ENCODE measurements at places on chromosomes 1 and 21.

GRCh38 chr21:38821248-38821647, 15.5 kb downstream of the ETS2 start:
- DNase-seq, result no peak

DNA sequence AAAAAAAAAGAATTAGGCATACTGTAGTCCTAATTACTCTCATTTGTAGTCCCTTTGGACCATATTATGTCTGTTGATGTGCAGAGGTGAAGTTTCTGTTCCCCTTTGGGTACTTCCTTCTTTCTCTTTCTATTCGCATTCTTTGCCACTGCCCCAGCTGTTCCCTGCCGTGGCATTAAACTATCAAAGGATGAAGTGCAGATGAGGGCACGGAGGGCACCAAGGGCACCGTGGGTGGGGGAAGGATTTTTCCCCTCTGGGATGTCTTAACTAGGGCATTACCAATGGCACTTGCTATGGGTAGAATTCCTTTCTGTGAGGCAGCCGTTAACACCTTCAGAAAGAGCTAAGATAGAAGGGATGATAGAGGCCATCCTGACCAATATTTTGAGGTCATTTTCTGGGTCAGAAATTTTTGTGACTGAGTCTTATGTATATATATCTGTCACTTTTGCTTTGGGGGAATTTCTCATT, 4.9 kb upstream of the MAPKAPK2 start:
- no peak for DNase-seq

DNA sequence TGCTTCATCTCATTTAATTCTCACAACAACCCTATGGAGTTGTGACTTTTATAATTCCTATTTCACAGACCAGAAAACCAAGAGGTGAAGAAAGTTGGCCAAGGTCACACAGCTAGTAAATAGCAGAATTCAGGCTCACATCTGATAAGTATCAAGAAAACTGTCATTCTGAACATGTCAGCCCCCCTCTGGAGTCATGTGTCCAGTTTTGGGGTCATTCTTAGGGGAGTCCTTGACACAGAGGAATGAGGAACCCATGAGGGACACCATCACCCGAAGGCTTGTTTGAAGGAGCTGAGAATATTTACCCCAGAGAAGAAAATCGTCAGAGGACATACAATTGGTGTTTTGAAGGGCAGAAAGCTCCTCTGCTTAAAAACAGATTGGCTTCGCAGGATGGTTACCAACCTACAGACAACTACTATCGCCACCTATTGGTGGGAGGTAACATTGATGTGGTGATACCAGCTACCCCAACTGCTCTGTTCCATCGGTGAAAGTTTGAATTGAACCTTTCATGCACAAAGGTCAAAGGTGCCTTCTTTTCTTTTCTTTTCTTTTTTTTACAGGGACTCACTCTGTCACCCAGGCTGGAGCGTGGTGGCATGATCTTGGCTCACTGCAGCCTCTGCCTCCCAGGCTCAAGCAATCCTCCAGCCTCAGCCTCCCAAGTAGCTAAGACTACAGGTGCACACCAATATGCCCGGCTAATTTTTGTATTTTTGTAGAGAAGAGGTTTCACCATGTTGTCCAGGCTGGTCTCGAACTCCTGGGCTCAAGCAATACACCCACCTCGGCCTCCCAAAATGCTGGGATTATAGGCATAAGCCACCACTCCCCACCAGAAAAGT, 31.3 kb downstream of the NCMAP start:
- peak; percentile 11 for DNase-seq

GRCh38 chr1:245663841-245664240, 509.1 kb downstream of the KIF26B start:
- DNase-seq, result no peak

DNA sequence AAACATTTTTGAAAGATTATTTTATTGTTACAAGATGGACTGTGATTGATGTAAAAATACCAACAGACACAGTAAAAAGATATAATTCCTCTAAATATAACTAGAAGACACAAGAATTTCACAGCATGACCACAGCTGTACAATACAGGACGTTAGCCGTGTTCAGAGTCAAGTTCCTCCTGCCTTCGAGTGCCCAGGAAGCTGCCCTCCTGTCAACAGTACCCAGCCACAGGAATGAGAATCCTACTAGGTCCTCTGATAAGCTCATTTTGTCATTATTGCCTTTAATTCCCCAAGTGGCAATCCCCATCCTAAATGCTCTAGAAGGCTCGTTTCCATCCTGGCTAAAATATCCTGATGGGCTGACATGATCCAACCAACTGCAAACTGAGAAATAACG, 16.4 kb upstream of the CAPN2 start:
- DNase-seq, result no peak

DNA sequence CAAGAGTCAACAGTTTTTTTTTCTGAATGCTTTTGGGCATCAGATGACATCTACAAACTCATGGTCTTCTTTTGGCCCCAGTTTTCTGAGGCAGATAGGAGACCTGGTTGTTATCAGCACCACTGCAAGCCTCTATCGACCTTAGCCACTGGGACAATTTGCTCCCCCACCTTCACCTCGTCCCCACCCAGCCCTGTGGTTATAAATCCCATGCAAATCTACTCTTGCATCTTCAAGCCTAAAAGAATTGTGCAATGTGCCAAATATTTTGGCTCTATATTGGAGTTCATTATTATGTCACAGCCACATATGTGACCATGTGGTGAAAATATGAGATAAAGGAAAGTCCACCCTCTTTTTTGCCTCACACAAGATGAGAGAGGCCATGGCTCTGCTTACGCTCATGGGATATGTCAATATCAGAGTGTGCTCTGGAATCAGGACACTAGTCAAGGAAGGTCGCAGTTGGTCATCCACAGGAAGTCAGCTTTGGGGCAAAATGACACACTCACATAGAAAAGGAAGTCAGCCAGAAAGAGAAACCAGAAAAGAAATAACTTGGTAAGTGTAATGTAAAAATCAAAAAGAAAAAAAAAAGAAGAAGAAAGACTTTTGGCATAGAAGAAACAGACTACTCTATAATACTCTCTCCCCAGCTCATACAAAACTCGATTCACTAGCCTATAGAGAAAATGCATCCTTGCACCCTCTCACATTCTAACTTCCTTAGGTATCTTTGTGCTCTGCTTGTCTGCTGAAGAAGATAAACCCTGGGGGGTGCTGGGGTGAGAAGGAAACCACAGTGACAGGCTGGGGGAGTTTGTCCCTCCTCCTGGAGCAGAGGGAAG, 21.2 kb downstream of the SLC30A10 start:
- no peak for DNase-seq

DNA sequence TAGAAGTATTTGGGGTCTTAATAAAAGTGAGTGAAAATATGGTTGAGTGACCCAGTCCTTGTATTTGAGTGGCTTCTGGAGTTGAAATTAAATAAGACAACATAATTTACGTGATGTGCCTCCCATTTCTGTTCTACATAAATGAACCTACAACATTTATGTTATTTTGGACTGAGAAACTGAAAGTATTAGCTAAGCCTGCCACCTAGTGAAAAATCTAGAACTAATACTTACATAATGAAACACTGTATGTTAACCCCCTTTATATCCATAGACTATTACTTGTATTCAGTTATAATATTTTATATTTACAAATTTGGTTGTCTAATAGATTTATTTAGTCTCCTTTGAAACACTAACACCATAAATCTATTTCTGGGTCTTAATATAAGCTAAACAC, 298.9 kb downstream of the KCNT2 start:
- peak; percentile 9 for DNase-seq

DNA sequence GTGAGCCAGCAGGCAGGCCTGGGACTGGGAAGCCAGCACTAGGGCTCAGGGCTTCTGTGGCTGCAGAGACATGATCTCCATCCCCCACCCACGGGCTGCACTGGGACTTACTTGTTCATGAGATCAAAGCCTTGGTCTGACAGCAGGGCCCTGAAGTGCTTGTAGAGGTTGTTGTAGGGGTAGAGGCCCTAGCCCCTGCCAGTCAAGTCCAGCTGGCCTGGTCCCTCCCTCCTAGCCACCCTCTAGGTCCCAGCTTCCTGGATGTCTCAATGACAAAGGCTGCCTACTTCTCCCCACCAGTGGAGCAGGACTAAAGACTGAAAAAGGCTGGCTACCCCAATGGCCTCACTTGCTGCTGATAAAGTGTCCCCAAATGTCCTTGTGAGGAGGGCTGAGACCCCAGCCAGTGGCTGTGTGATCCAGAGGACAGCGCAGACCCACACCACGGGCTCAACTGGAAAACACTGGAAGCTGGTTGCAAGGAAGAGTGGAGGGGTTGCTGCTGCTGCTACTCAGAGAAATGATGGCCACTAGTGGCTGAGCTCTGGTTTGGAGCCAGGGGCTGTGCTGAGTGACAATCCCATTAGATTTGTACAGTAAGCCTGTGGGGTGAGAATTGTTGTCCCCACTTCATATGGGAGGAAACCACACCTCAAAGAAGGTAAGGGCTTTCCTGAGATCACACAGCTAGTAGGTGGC, 1.4 kb downstream of the HTR1D start:
- DNase-seq, result no peak

DNA sequence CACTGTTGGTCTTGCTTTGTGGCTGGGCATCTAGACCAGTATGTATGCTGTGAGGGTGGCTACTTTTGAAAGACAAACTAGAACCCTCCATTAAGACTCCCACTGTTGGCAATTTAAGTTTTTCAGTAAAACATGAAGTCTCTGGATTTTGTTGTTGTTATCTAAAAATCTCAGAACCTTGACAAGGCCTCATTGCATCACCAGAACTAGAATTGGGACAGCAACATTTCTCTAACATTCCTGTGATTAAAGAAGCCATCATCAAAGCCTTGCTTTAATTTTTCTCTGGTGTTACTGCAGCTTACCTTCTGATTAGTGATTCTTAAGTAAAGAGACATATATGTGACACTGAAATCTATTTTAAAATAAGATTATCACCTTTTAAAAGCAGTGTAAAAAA, 4.5 kb downstream of the TRIM67 start:
- no peak for DNase-seq

- DNase-seq, result peak; percentile 91
Measured at GRCh38 chr1:91830242-91831131, 55.5 kb downstream of the TGFBR3 start.

DNA sequence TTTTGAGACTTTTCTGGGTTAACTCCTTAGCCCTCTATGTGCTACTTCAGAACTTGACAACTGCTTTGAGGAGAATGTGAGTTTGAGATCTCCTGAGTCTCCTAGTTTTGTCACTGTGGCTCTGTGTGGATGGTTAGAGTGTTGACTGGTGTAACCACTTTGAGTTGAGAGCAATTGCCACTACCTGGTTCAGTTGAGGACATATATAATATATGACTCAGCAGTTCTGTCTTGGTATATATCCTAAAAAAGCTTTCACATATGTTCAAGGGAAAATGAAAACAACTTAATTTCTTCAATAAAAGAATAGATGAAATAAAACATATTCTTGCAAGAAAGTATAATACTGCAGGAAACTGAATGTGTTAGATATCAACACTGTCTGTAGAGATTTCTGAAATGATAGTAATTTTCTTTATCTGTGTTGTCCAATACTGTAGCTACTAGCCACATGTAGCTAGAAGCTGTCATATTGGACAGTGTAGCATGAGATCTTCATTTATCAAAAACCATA, 96.7 kb upstream of the QSOX1 start:
- DNase-seq, result peak; percentile 6

DNA sequence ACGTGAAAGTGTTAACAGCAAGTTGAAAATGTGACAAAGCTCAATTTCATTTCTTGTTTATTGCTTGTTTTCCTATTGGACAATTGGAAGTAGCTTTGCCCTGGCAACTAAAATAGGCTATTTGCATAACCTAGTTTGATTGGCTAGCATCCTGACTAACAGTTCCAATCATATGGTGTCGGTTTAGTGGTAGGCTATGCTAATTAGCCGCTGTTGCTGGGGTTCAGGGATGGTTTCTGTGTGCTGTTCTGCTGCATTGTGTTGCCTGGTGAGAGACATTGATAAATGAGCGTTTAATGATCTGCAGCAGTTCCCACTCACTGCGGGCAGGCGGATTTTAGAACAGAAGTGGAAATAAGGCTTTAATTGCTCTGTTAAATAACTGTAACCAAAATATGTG, 68.5 kb downstream of the DYRK1A start:
- DNase-seq, result peak; percentile 92

- DNase-seq, result no peak
Measured at GRCh38 chr1:109242387-109242786, 7.0 kb upstream of the CELSR2 start.

DNA sequence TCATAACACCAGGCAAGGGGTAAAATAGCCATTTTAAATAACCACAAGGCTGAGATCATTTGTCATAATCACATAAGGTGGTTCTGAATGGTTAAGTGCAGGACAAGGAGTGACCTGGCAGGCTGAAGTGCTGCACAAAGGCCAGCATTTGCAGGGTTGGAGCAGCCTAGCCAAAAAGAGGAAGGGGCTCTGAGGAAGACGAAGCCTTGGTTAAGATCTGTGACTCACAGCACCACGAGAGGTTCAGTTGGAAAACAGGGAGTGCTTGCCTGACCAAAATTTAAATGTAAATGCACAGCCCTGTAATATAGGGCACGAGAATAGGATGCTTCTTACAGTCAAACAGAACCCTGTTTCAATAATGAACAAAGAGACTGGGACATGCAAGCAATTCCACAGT, 12.1 kb downstream of the ATP5PF start:
- no peak for DNase-seq

- peak; percentile 59 for DNase-seq
Measured at GRCh38 chr1:224106568-224107281, 7.2 kb upstream of the FBXO28 start.

All from foreskin fibroblast (primary cell).